Posterior cingulate gyrus (tissue), 11 donors: ENCODE measurements at places on chromosomes 7 and 10.
A peak's percentile ranks its signal among the peaks of the same experiment; 100 is the strongest.

- DNase-seq: peak; percentile 39
Observed at GRCh38 chr10:112209684-112210131, 26.1 kb upstream of the GPAM start.

DNA sequence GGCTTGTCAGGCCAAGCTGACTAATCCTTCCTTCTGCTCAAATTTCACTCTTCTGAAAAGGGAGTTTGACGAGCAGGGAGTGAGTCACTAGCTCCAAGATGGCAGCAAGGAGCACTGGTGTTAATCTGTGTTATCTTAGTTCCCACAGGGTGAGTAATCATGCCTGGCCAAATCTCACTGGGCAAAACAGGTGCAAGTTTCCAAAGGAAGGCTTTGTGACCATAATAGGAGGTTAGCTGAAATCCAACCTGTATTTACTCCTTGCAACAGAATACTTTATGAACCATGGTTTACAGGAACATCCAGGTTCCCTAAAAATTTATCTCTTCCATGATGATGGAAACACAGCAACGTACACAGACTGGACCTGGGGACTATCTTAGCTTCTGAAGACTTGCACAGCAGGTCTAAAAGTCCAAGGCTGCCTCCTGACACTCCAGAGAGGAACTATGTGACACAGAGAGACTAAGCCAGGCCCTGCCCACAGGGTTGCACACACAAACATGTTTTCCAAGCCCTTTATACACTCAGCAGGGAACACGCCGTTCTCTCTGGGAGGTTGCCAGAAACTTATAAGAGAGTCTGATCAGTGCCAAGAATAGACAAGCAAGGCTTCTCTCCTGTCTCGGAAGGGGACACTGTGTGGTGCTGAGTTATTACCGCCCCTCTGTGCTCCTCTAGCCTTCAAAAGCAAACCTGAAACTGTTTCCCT is 46.3 kb downstream of the PDK4 start:
- peak; percentile 69 for DNase-seq

DNA sequence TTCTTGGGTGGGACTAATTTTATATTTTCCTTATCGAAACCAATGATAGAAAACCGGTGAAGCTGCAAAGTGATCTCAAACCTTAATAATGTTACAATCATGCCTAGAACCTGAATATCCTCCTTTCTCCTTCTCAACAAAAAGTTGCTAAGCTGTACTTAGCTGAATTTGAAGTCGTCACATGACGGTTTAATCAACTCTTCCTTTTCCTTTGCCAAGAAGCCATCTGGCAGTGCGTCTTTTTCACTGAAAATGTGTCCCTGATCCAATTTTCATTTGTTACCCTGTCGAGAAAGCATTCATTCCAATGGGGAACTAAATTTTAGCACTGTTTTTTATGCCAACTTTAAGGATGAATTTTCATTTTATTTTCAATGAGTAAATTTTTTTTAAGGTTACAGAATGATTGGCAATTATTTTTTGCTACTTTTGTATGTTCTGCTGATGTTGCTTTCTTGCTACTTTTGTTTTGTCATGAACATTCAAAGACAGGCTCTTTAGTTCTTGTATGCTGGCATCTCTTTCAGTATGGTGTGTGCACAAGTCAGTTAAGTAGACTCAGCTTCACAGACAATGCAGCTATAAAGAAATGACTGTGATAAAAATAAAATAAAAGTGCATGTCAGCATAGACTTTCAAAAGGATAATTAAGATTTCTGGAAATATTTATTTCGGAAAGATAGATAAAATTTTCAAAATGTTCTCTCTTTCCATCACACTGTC is 980.0 kb downstream of the DNAJB9 start:
- DNase-seq: no peak

GRCh38 chr7:28723336-28723735 is 234.8 kb downstream of the TRIL start:
- DNase-seq: no peak

DNA sequence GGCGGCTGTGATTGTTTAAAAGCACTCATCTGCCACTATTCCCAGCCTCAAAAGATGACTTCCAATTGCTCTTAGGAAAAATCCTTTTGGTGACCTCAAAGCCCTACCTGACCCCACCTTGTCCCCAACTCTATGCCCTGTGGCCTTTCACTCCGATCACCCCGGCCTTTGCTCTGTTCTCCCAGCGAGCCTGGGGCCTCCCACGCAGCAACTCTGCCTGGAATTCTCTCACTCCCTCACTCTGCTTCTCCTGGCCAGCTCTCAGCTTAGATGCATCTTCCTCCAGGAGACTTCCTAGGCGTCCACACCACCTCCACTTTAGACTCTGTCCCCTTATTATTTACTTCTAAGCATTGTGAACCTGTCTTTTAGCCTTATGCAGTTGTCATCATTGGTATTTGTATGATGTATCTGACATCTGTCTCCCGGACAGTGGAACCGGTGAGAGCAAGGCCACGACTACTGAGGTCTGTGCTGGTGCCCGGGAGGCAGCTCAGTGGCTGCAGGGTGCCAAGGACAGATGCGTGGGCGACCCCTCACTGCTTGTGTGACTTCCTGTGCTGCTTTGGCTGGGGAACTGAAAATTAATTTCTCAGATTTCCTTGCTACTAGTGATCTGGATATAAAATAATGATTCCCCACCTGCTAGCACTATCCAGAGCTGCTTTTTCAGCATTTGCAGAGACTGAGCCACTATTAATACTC is 63.0 kb downstream of the PIP4K2A start:
- DNase-seq: no peak

GRCh38 chr7:133026210-133026859 is 55.6 kb downstream of the CHCHD3 start:
- no peak for DNase-seq
